ENCODE measurements at places on chromosomes 6 and 20.

DNA sequence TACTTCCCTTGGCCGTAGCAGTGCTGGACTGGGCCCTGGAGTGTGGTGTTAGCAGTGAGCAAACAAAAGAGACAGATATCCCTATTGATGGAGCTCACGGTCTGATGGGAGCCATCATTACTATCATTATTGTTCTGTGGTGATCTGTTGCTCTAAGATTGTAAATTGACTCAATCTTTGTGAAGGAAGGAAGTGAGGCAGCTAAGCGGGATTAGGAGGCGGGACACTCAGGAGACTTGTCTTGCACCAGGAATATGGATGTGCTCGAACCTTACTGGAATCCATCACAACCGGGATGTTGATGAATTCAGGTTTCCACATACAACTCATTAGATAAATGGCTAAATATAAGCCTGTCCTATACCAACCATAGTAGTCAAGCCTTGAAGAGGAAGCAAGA, 25.5 kb upstream of the FAM50B start:
- DNase-seq, result no peak

GRCh38 chr6:41645007-41645618, 6.8 kb downstream of the MDFI start:
- DNase-seq, result no peak

DNA sequence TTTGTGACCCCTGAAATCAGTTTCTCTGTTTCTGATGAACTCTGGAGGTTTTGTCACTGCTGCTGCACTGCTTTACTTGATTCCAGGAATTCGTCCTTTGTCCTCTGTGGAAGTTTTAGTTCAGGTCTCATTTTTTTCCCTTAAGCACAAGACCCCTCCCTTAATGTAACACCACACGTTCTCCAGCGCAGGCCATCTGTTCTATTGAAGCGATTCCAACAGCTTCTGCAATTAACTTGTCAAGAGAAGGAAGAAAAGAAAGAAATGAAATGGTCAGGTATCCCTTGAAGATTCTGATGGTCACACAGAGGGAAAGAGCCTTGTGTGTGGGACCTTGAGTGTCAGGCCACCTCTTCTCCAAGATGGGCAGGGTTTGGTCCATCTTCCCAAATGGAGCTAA, 7.8 kb upstream of the MAS1L start:
- DNase-seq, result no peak

GRCh38 chr20:47921408-47921807, 136.1 kb upstream of the SULF2 start:
- DNase-seq, result no peak

DNA sequence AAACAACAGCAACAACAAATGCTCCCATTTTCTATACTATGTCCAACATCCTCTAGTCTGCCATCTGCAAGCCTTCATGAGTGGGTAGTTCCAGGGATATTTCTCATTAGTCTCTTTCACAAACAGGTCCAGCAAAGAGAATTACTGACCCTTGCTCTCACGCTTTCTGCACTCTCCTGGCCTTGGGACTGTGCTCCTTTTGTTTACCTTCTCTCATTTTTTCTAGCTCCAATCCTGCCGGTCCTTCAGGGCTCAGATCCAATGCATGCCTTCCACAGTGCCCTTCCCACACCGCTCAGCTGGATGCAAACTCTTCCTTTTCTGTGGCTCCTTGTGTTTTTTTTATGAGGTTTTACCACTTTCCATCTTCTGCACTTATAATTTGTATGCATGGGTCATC, 47.2 kb downstream of the ADTRP start:
- DNase-seq, result no peak

DNA sequence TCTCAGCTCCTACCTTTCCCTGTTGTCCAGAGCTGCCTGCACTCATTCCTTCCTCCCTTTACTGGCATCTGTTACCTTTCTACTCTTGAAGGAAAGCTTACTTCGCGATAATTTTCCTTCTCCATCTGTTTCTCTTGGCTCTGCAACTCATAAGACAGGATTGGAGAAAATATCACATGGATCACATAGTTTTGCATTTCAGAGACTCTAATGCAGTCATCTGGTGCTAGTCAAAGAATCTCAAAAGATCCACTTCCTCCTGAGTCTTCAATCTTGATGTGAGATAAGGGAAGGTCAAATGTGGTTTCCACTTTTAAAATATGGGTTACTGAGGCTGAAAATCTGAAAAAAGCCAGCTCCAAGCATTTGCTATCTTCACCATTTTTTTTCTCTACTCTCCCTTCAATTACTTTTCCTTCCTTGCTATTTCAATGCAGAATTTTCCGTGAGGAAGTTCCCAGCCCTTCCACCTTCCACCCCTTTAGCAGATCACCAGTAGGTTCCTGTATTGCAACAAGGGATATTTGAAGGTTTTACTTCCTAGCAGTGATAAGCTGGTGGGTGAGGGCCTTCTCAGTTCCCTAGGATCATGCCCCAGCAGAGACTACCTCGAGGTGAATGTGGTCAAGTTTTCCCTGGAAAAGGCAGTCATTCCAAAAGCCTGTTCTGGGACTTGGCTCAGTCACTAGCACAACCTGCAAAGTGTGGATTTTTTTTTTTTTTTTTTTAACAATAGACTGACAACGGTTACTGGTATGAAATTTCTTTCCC, 62.8 kb upstream of the LRRC1 start:
- no peak for DNase-seq

- no peak for DNase-seq
These were observed 23.8 kb upstream of the FAM217A start for GRCh38 chr6:4102687-4103244.

GRCh38 chr20:24825591-24825990, 123.5 kb upstream of the CST7 start:
- DNase-seq, result no peak

DNA sequence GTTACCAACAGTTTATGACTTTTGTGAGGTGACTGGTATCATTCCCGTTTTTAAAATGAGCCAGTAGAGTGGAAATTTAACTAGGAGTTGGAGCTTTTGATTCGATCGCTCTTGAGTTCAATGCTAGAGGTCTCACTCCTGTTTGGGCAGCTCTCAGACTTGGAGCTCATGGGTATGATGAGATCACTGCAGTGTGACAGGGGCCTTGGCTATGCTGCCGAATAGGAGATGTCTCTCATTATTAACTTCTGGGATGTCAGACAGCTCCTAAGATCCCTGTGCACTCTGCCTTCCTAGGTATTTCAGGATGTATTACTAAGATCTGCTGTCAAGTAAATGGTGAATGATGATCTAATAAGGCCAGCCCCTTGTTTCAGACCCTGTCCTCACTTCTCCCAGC, 20.4 kb downstream of the AKAP12 start:
- no peak for DNase-seq

- no peak for DNase-seq
These were observed 1107.3 kb upstream of the MAP3K7 start for GRCh38 chr6:91694016-91694654.

DNA sequence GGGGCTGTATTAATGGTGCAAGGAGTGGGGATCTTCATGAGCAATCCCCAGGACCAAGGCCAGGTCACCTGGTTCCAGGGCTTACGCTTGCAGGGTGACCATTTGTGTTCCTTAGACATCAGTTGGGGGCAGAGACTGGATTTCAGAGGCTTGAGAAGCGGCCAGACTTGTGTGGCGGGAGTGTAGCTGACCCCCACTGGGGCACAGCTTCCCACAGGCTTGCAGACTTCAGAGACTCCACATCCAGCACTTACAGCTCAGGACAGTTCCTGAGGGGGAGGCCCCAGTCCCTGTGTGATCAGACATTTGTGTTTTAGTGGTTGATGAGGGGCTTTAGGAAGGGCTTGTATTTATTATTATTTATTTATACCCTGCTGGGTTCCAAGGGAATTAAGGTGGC, 15.3 kb downstream of the TJAP1 start:
- no peak for DNase-seq

- no peak for DNase-seq
These were observed 74.0 kb downstream of the HAO1 start for GRCh38 chr20:7866285-7866684.

DNA sequence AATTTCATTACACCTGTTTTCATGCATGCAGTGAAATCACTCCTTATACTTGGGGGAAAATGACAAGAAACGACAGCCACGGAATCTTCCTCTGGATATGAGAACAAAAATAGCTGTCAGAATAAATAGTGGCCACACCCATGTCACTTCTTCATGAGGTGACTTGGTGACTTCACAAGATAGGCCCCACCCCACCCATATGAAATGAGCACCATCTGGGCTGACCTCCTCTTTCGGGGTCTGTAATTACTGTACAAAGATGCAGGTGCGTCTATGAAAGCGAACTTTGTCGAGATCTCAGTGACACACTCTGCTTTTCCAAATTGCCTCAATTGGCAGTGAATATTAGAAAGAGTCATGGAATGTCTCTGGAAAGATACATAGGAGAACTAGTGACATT, 184.2 kb upstream of the CCN2 start:
- DNase-seq, result peak; percentile 38

DNA sequence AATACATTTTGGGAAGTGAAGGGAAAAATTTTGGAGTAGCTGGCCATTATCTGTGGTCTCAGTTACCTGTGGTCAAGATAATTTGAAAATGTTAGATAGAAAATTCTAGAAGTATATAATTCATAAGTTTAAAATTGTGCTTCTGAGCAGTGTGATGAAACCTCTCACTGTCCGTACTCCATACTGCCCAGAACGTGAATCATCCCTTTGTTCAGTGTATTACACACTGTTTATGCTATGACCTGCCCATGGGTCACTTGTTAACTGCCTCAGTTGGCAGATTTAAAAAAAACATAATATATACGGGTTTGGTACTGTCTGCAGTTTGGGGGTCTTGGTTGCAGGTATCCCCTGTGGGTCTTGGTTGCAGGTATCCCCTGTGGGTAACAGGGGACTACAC, 4.1 kb upstream of the CALHM5 start:
- no peak for DNase-seq

DNA sequence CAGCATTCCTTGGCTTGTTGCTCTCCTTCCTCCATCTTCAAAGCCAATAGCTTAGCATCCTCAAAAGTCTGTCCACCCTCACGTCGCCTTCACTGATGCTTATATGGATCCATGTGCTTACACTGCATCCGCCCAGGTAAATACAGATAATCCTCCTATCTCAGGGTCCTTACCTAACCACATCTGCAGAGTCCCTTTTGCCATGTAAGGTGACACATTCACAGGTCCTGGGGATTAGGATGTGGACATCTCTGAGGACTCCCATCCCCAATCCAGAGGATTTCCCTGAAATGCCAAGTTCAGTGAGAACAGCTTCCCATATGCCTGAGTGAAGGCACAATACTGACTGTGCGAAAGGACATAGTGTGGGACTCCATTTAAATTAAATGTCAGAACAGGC, 25.4 kb downstream of the FKBP1A start:
- no peak for DNase-seq

DNA sequence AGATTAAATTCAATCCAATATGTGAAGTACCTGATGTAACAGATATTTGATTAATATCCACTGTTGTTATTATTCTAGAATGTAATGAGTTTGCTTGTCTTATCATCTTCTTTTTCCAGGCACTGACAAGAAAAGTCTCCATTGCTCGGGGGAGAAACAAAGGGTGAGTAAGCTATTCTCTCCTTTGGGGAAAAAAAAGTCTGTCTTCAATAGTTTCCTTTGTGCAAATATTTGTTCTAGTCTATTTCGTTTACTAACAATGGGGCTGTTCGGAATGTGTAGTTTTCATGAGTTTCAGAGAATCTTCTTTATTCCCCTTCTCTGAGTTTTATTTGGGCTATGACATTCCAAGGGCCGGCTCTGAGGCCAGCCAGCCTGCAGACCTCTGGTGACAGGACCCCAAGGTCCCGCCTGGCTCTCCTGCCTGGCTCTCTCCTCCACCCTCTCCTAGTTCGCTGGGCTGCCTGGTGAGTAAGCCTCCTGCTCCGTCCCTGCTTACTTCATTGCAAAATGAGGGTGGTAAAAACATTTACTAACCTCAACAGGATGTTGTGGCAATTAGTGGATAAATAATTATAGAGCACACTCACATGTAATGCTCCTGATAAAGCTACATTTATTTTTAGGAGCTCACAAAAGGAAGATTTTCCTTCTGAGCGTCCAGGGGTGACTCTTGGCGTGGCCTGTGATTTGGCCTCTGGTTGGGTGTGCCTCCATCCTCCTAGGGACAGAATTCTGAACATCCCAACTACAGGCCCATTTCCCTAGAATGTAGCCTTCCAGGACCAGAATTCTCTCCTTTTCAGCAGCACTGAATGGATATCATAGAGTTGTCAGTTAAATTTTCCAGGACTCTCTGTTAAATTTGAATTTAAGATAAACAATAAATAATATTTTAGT, 43.1 kb upstream of the SNX9 start:
- DNase-seq, result no peak

GRCh38 chr6:84218091-84218490, 9.4 kb downstream of the CEP162 start:
- no peak for DNase-seq

DNA sequence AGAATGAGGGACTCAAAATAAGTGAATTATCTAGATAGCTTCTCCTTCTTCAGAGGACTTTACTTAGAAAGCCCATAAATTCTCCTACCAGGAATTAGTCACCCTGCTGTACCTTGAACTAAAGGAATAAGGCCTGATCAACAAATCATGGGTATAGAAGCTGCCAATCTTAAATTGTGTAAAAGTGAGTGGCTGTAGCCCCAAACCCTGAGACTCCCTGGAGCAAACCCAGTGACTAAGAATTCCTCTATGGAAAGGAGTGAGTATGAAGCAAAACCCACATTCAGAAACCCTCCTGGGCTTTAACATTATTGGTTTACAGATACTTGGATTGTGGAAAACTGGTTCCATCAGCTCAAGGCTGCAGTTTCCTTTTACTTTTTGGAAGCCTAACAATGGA, 285.8 kb upstream of the TBX18 start:
- no peak for DNase-seq

DNA sequence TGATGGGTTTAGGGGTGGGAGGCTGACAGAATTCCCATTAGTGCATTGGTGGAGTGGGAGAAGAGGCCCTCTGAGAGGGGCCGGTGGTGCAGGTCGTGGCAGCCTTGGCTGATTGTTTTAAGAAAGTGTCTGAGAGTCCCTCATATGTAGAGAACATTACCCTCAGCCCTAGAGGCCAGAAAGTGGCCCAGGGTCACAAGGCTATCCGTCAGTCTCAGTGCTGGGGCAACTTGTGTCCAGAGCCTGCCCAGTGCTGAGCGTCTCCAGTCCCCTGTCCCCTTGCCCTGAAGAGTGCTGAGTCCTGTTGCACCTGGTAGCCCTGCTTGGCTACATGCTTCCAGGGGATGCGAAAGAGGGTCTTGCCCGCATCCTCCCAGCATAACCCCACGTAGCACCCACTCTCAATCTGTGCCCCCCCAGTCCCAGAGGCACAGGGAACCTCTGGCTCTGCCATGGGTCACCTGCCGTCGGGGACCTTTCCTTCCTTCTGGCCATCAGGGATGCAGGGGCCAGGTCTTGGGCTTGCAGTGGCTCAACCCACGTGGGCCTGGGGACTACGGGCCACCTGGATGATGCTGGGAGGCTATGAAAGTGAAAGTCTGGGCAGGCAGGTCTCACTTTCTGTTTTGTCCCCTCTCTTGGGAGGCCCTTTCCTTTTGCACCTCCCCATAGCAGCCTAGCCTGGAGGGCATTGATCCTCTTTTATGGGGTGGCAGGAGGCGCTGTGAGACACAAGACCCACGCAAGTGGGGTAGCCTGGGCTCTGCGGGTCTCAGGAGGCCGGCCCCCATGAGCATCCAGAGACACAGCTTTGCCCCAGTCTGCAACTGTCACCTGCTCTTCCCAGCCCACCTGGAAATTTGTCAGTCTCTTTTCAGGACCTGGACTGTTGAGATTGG, 12.2 kb downstream of the DUSP15 start:
- DNase-seq, result no peak
